ENCODE measurements at places on chromosomes 5 and 9. TPM values are rescaled to one million over a fixed set of nuclear protein-coding genes. Genes with fewer than 3 reads are reported as not detected.

Gene LCN6
- total RNA-seq = not detected

Gene PPP3R2
- total RNA-seq = not detected

Gene PHYKPL
- total RNA-seq = 37.4 TPM

Gene PTGES
- 20.8 TPM for total RNA-seq

Gene CDKN2B
- total RNA-seq = not detected

Gene STKLD1
- 0.41 TPM for total RNA-seq

Gene PAIP1
- 90.4 TPM for total RNA-seq

Gene GRM6
- total RNA-seq = not detected

Gene MAPK9
- 15.3 TPM for total RNA-seq

Gene CDK5RAP2
- 52.2 TPM for total RNA-seq

Gene CAAP1
- total RNA-seq = 68.2 TPM

Gene LRRC26
- total RNA-seq = not detected

Gene IFNA21
- not detected for total RNA-seq

Gene TRIM52
- 6.5 TPM for total RNA-seq

Gene PCDHA5
- total RNA-seq = 3.0 TPM

Gene FOXE1
- total RNA-seq = not detected

Gene NTNG2
- 0.80 TPM for total RNA-seq

Gene FASTKD3
- total RNA-seq = 10.9 TPM

Gene ARHGAP26
- total RNA-seq = 21.6 TPM

Gene CCL27
- 0.23 TPM for total RNA-seq

Gene DMAC1
- 31.4 TPM for total RNA-seq

Gene ZNF658
- 3.7 TPM for total RNA-seq

Gene ZBED3
- total RNA-seq = 6.7 TPM

Gene JAKMIP2
- total RNA-seq = 2.6 TPM

Gene TEX48
- not detected for total RNA-seq

Gene ARID3C
- total RNA-seq = 0.11 TPM

Gene IRX1
- total RNA-seq = 4.2 TPM

Gene PCDHB2
- 11.2 TPM for total RNA-seq

Gene ENTREP1
- 0.13 TPM for total RNA-seq

Gene GZMA
- total RNA-seq = not detected

Gene PCDHGA5
- 1.4 TPM for total RNA-seq

Gene ADAMTS13
- 3.9 TPM for total RNA-seq

Gene FAM200C
- 3.5 TPM for total RNA-seq

Gene PTGS1
- total RNA-seq = 1.1 TPM

Gene CRB2
- total RNA-seq = not detected

Gene TAF9
- 141 TPM for total RNA-seq
